ENCODE measurements at places on chromosomes 16 and 17.

DNA sequence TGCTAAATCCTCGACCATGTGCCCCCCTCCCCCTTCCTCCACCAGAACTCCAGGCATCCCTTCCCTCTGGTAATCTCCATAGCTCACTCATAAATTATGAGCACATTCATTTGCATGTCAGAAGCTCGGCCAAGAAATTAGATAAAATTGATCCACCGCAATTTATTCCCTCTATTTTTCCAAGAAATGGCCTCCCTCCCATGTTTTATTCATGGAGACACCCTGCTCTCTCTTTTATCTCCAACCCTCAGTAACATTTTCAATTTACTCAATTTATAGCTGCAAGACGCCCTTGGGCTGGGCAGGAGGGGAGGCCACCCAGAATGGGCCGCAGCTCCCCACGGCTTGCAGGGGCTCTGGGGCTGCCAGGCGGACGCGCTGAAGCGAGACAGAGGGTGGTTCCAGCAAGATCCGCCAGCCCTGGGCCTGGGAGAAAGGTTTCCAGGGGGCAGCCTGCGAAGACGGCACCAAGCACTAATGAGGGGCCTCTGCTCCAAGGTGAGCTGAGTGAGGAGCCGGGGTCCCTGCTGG is 54.7 kb upstream of the ZNF423 start:
- DNase-seq, result no peak

DNA sequence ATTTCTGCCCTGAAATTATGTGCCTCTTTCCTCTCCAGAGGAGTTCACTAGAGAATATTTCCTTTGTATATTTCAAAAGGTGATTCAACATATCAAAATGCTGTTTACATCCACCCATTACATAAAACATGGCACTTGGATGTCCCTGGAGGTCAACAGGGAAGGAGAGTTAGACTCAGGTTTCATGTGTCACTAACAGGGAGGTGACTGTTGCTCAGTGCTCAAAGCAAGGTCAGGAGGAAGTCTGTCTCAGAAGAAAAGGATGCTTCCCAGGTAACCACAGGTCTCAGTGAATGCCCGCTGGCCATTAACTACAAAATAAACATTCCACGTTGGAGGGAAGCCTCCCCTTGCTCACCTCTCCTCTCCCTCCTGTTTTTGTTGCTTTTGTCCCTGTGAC is 198.6 kb downstream of the AXIN2 start:
- DNase-seq, result peak; percentile 3

GRCh38 chr16:29834079-29834478 is 13.8 kb downstream of the MVP start:
- no peak for DNase-seq

DNA sequence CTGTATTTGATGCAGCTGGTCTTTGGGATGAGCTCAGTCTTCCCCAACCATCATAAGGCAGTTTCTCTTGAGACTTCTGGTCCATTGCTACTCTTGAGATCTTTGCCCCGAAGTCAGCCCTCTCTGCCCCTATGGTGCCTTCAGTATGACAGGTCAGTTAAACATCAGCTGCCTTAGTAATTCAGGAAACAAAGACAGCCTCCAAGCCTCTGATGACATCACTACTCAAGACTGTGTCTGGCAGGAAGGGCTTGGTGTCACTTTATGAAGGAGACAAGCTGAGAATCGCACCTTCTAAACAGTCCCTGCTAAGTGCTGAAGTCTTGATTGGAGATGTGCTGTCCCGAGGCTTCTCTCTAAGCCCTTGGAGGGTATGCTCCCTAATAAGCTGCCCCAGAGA is 104.9 kb upstream of the TBX2 start:
- peak; percentile 74 for DNase-seq

GRCh38 chr17:10196941-10197340 is 1.5 kb downstream of the GAS7 start:
- no peak for DNase-seq

- no peak for DNase-seq
Measured at GRCh38 chr17:11589716-11590115, 8.6 kb upstream of the DNAH9 start.

DNA sequence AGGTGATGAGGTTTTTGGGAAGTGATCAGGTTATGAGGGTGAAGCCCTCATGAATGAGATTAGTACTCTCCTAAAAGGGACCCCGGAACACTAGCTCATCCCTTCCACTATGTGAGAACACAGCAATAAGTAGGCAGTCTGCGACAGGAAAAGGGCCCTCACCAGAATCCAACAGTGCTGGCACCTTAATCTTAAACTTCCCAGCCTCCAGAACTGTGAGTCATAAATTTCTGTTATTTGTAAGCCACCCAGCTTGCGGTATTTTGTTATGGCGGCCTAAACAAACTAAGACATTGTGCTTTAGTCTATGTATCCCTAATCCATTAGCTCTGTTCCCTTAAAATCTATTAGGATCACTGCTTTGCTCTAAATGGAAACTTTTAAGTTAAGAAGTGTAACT is 8.5 kb downstream of the SLFN12 start:
- peak; percentile 17 for DNase-seq

DNA sequence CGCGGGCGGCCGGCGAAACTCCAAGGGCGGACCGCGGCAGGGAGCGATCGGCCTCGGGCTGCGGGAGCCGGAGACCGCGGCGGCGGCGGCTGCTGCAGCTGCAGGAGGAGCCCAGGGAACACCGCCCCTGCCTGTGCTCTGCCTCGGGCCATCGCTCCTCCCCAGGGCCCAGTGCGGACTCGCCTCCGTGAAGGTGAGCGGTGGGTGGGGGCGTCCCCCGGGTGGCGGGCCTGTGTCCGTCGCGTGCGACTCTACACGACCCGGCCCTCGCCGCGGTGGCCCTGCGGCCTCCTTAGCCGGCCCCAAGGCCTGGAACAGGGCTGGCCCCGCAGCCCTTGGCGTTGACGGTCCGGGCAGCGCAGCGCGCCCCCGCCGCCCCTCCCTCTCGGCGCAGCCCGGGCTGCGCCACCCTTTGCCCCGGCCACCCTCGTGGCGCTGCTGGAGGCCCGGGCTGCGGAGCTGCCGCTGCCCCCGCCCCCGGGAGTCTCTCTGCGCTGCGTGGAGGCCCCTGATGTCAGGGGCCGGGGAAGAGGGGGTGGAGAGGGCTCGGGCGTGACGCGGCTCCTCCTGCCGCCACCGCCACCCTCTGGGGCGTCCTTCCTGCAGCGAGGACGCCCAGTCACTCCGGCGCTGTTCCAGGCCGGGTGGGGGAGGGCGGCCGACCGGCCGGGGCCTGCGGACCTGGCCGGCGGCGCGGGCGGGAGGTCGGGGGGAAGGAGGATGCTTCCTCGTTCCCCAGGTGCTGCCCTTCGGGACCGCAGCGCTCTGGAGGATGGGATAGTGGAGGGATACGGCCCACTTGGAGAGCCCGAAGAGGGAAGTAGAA is 485 bp downstream of the DYNLL2 start:
- DNase-seq, result peak; percentile 44

DNA sequence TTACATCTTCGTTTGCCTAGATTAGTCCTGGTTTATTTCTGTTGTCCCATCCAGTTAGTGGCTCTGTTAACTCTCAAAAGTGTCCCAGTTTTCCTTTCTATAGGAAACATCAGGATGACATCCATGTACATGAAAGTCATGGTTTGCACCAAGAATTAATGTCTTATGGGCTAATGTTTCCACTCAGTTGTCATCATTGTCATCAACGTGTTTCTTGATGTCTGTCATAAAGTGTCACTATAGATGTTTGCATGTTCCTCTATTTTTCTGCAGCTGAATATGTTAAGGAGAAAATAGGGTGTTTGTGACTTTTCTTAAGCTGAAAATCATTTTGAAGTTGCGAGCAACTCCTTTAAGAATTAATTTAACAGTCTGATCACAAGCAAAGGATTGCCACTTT is 567.0 kb downstream of the TMEM114 start:
- no peak for DNase-seq

GRCh38 chr16:19601083-19601976 is 45.8 kb downstream of the VPS35L start:
- peak; percentile 46 for DNase-seq

GRCh38 chr17:55720919-55721836 is 1.5 kb downstream of the TMEM100 start:
- DNase-seq, result no peak

DNA sequence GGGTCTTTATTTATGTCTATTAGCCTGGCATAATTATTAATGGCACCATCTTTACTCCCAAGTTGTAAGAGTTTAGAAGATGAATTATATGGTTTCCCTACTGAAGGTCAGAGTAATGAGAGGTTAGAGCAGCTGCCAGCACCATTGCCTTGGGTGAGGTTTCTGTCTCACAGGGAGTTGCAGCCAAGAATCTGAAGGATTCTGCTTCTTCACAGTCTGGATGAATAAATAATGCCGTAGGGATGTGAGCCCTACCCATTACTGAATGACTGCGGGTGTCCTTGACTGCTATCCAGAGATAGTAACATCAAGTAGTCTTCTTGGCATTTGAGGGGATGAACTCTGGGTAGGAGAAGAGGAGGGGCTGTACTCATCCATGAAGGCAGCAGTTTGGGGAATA is 52.8 kb upstream of the SMIM36 start:
- DNase-seq, result no peak

DNA sequence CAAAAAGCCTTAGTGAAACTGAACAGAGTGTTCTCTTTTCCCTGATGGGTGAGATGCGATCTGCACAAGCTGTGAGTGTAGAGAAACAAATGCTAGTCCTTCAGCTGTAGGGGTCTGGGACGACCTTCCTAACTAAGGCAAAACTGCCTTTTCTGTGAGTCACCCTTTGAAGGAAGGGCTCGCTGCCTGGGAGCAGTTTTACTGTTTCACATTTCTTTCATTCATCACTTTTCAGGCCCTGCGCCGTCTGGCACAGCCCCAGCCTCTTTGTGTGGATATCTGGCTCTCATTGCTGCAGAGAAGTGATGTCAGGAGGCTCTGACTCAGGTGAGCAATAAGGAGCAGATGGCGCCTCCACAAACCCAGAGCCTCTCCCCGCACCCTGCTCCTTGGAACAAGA is 57.4 kb downstream of the HS3ST3A1 start:
- DNase-seq, result peak; percentile 99

DNA sequence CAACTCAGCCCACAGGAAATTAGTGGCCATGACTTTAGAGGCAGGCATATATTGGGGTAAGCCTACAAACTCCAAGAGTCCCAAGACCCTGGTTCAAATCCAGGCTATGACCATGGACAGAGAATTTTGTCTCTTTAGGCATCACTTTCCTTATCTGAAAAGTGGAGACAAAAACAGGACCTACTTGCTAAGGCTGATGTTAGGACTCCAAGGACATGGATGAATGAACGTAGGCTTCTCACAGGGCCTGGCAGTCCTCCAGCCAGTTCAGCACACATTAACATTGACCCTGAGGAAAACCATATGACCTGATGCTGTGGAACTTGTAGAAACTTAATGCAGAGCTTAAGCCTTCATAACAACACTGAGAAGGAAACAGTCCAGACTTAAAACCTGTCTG is 1.4 kb downstream of the FKBP10 start:
- peak; percentile 55 for DNase-seq

DNA sequence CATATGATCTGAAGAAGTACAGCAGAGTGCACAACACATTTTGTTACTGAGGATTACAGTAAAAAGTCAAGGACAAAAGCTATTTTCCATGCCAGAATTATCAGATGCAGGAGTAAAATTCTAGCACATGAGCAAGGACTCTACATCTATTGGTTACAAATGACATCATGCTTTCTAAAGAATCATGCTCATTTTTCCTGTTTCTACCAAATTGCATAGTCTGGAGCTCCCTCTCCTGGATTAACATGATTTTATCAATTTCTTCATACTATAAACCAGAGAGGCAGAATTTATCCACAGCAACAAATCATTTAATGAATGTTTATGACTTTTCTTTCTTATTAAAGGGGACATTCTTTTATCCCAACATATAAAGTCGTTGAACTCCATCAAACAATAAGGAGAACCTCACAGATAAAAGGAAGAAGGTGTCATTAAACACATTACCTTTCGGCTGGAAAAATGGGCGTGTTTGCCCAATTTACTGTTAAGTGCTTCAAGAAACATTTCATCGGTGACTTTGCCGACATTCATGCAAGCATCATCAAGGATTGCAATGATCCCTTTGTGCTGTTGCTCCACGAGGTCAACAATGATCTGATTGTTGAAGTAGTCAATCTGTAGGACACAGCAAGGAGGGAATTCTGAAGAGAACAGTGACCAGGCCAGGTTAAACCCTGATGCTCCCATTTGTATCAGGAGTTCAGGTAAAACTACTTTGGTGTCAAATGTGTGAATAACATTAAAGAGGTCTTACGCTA is 121.7 kb downstream of the MYO1D start:
- DNase-seq, result peak; percentile 77

GRCh38 chr16:57955572-57956188 is 15.2 kb downstream of the CNGB1 start:
- DNase-seq, result no peak

- DNase-seq, result no peak
Measured at GRCh38 chr17:76441686-76442340, 11.1 kb downstream of the UBE2O start.

- no peak for DNase-seq
Measured at GRCh38 chr16:6964679-6965078, 368.0 kb upstream of the RBFOX1 start.

DNA sequence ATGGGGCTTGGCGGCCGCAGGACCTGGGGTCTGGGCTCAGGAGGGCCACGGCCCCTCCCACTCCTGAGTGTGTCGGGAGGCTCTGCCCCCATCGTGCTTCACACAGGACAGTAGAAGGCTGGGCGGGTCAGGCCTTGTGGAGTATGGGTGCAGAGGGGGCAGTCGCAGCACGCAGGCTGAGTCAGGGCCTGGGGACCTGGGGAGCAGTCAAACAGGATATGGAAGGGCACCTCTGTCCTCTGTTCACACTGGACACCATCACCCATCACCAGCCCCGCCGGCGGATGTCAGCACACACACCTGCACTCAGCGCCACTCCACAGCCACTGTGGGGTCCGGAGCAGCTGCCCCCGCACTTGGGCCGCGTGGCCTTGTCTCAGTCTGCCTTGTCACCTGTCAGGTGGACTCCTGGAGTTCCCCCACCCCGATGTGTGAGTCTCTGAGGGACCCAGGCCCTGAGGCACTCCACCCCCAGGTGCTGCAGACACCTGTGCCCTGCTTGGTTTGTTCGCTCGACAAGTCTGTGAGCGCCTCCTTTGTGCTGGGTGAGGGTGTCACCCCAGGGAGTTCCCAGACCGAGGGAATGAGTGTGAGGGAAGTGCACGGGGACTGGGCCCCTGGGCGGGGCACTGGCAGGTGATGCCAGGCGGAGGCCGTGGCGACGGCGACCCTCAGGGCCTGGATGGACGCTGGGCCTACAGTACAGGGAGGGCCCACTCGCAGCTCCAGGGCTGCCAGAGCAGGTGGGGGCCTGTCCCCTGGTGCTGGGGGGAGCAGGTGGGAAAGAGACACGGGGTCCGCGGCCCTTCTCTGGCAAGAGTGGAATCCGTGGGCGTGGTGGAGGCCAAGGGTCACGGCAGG is 31.7 kb downstream of the ZFPM1 start:
- DNase-seq, result no peak

- DNase-seq, result no peak
Measured at GRCh38 chr17:3026856-3027751, 36.3 kb downstream of the OR1D5 start.

- no peak for DNase-seq
Measured at GRCh38 chr16:56771558-56772279, 41.8 kb downstream of the NUP93 start.

DNA sequence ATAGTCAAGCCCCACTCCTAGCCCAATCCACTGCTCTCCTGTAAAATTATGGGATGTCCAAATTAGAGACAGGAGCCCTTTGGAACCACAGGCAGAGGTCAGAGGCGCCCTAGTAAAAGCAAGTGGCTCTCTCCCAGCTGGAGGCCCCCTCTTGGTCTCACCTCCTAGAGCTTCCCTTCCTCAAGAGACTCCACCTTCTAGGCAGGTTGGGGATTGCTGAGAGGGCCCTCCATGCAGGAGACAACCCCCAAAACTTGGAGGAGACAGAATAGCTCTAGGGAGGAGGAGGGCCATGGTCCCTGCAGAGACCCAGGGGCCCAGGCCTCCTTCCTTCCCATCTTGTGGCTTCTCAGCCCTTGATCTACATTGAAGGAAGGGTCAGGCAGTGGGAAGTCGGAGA is 29.4 kb downstream of the NEUROD2 start:
- DNase-seq, result no peak

Measured in fibroblast of mammary gland (primary cell).